NAMALWA (cell line): ENCODE measurements at places on chromosomes 13 and 19.

DNA sequence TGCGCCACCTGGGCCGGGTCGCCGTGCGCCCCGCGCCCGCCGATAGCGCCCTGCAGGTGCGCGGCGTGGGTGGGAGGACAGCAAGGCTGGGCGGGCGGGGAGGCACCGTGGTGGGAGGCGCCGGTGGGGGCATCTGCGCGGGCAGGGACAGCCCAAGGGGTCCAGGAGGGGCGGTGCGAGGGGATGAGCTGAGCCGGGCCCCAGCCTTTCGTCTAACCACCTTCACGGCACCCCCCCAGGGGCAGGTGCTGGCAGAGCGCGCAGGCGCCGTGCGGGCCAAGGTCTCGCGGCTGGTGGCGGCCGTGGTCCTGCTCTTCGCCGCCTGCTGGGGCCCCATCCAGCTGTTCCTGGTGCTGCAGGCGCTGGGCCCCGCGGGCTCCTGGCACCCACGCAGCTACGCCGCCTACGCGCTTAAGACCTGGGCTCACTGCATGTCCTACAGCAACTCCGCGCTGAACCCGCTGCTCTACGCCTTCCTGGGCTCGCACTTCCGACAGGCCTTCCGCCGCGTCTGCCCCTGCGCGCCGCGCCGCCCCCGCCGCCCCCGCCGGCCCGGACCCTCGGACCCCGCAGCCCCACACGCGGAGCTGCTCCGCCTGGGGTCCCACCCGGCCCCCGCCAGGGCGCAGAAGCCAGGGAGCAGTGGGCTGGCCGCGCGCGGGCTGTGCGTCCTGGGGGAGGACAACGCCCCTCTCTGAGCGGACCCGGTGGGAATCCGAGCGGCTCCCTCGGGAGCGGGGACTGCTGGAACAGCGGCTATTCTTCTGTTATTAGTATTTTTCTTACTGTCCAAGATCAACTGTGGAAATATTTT is 3.1 kb downstream of the KISS1R start:
- peak; percentile 49 for DNase-seq

DNA sequence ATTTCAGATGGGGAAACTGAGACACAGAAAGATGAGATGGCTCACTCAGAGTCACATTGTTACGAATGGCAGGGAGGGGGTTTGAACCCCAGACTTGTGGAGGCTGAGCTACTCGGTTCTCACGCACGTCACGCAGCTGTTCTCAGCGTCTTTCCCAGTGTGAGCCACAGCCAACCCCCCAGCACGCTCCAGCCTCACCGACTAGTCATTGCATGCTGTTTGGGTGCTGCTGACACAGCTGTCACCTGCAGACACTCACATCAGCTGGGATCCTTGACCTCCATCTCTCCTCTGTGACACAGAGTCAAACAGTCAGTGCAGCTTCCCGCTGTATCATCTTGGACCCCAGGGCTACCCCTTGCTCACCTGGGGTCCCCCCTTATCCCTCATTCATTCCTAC is 2.4 kb upstream of the NCAN start:
- peak; percentile 79 for DNase-seq

DNA sequence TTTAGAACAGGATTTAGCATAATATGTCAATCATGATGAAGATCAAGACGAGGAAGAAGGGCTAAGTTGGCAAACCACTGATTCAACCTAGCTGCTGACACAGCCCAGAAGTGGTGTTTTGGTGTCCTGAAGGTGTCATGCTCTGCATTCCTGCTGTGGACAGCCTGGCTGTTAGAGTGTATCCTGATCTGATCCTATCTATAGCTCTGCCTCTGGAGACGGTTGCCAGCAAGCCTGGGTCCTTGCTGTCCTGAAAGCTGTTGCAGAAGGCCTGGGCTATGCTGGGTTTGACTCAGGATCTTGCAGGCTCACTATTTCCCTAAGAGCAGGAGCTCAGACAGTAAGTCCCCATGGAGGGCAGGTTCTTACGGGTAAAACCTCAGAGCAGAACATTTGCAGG is 416.4 kb downstream of the TSHZ3 start:
- no peak for DNase-seq

- no peak for DNase-seq
Observed at GRCh38 chr19:1465191-1466016, 13.6 kb downstream of the C19orf25 start.

GRCh38 chr13:80180740-80181355 is 160.1 kb downstream of the SPRY2 start:
- no peak for DNase-seq

- no peak for DNase-seq
Observed at GRCh38 chr13:92029641-92030040, 631.2 kb downstream of the GPC5 start.

DNA sequence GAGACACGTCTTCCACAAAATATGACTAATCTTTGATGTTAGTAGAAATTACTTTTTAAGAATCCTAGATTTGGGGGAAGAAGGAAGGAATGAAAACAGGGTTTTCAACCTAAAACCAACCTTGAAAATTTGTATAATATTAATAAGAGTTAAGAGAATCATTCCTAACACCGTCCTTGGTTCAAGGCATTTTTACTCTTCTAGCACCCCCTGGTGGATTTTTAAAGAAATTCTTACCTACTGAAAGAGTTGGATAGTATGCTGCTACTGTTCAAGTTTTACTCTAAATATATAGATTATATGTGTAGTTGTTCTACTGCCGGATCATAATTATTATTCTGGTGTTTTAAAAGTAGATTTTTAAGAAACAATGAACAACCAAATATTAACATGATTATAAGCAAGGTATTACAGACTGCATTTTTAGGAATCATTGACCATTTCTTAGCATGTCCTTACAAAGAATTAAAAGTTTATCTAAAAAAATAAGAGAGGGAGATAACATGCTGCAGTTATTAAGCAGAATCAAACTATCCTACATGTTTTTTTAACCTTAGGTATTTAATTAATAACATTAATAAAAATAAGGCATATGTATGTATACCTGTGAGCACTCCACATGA is 7.4 kb upstream of the SLITRK6 start:
- peak; percentile 86 for DNase-seq
